ENCODE measurements at places on chromosomes 11 and 22.

GRCh38 chr11:65425971-65426838 is 3.6 kb downstream of the NEAT1 start:
- no peak for DNase-seq

DNA sequence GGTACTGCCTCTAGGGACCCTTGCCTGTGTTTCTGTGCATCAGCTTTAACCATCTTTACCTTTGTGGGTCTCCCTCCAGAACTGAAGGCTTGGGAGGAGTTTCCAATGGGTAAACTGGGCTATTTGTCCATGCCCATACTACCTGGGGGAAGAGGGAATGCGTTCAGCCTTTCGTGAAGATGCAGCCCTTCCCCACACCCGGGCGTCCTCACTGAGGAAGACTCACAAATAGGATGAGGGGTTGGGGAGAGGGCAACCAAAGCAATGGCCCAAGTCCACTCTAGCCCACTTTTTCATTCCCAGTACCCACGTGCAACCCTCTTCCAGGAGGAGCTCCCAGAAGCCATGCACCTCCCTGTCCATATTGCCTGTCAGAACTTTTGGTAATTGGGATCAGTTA is 61.8 kb upstream of the ADA2 start:
- no peak for DNase-seq

- DNase-seq: no peak
Observed at GRCh38 chr11:113683481-113684046, 22.5 kb downstream of the TMPRSS5 start.

- no peak for DNase-seq
Observed at GRCh38 chr22:44645531-44645930, 56.5 kb upstream of the PRR5 start.

DNA sequence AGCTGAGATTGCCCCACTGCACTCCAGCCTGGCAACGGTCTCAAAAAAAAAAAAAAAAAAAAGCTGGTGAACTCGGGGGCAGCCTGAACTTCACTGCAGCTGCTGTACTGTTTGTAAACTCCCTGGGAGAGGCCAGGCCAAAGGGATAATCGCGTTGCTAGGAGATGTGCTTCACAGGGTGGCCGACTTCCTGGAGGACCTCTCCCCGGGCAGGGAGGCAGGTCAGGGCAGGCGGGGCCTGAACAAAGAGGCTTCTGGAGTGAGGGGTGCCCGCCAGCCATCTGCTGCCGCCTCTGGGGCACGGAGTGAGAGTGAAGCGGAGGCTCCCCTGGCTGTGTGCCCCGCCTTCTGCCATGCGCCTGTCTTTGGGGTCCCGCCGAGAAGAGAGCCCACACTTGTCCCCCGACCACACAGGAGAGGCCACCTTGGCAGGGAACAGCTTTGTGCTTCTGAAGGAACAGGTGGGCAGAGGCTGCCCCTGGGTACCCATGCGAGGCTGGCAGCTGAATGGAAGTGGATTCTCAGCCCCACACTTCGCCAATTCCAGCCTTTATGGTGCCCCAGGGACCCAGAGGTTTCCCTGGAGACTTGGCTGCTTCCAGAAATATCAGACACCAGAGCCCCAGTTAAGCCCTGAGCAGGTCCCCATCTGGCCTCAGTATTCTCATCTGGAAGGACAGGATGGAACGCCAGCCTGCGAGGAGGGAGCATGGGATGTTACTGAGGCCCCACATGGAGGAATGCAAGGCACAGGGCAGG is 29.6 kb downstream of the TMEM184B start:
- DNase-seq: peak; percentile 17

DNA sequence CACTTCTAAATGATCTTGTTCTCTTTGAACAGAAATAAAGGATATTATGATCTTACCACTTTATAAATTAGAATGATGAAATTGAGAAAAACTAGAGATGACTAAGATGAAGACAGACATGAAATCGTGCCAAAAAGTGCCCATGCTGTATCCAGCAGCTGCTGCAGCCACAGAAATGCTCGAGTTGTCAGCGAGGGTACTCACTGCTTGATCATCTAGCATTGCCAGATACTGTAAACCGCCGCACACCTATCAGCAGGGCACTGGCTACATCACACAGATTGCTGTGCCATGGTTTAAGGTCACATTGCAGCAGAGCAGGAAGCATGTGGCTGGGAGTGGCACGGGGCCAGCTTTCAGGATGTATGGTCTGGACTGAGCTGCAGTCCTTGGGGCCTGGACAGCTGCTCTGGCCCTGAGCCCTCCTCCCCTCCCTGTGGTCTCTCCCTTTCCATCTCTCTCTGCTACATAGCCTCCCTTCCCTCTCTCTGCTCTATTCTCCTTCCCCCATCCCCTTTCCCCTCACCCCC is 51.0 kb upstream of the SEPTIN5 start:
- no peak for DNase-seq

DNA sequence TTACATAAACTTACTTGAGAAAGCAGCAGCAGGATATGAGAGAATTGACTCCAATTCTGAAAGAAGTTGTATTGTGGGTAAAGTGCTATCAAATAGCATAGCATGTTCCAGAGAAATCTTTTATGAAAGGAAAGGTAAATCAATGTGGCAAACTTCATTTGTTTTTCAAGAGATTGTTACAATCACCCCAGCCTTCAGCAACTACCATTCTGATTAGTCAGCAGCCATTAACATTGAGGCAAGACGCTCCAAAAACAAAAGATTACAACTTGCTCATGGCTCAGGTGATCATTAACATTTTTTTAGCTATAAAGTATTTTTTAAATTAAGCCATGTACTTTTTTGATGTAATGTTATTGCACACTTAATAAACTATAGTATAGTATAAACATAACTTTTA is 357.2 kb downstream of the TMEM135 start:
- no peak for DNase-seq

GRCh38 chr22:48575618-48576332 is 1251.9 kb downstream of the BRD1 start:
- DNase-seq: no peak

DNA sequence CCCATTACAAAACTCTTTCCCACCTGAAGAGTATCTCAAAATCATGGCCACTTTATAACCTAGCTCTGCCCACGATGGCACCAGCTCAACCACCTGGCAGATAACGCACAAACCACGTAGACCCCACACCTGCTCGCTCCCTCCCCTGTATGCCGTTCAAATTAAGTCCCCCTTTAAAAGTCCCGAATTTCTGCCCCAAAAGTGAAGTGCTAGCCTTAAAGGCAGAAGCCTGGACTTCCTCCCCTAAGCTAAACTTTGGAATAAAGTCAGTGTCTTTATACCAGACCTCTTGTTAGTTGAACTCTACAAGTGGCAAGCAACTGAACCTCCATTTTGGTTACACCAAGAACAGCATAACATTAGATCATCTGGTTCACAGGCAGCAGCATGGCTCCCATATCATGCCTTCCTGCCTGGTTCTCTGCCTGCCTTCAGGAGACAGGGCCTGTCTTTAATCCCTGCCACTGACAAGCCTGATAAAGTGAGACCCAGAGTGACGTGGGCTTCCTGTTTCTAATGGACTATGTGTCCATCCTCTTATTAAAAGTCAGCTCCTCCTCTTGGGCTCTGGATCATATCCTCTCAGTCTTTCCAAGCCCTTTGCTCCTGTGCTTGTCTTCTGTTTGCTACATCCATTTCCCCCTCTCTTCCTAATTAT is 32.6 kb upstream of the NNMT start:
- no peak for DNase-seq

GRCh38 chr11:26958005-26958701 is 35.8 kb upstream of the FIBIN start:
- DNase-seq: no peak

GRCh38 chr11:86678296-86678695 is 5.9 kb upstream of the ME3 start:
- no peak for DNase-seq

DNA sequence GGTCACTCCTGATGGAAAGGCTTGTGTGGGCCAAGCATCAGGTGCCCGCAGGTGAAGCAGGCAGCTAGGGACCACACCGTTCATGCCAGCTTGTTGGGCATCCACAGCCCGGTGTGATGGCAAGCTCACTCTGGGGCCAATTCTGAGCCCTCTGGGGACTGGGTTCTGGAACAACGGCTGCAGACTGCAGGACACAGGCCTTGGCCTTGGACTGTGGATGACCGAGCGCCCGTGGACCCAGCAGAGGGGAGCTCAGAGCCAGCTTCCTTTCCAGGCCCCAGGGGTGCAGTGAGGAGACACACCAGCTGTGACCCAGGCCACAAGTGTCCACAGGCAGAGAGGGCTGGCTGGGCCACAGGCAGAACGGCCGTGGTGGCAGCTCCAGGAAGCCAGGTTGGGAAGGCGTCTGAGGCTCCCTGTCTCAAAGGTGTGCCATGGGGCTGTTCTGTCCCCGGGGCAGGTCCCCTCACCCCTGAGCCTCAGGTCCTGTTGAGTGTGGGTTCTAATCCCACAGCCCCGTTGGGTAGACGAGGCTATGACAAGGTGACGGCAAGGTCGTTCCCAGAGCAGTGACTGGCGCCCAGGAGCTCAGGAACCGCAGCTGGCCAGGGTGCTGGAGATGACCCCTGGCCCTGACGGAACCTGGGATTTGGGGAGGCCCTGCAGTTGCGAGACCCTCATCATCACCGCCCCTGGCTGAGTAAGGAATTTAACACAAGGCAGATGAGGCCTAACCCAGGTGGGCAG is 1079.4 kb downstream of the BRD1 start:
- no peak for DNase-seq

DNA sequence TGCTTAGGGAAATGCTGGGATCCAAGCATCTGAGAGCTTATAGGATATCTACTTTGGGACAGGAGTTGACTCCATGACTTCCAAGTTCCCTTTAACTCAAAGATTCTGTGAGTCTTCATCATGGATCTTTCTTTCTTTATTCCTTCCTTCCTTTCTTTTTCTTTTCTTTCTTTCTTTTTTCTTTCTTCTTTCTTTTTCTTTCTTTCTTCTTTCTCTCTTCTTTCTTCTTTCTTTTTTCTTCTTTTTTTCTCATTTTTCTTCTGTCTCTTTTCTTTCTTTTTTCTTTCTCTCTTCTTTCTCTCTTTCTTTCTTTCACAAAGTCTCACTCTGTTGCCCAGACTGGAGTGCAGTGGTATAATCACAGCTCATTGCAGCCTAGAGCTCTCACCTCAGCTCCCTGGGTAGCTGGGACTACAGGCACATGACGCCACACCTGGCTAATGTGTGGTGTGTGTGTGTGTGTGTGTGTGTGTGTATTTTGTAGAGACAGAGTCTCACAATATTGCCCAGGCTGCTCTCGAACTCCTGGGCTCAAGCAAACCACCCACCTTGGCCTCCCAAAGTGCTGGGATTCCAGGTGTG is 5.4 kb upstream of the MICAL3 start:
- no peak for DNase-seq

DNA sequence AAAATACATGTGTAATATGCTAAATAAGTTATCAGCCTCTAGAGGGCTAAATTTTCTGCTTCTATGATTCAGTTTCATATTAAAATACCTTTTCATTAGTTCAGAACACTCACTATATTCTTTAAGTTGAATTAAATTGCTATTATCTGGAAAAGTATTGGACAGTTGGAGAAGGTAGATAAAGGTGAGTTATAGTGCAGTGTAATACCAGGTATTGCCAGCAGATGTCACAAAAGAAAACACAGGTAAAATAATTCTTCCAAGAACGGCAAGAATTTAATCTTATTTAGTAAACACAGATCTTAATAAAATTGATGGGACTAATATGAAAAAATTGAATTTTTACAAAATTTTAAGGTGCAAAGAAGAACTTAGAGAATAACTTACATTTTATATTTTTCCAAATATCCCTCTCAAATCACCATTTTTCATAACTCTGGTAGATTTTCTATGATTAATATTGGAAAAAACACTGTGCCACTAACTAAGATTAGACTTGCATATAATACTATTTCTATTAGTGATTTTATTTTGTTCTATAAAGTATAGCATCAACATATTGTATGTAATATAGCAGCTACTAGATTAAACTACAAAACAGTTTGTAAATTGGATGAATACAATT is 1.7 kb upstream of the LRRC4C start:
- DNase-seq: no peak

GRCh38 chr11:127381247-127381646 is 380.7 kb upstream of the KIRREL3 start:
- no peak for DNase-seq

DNA sequence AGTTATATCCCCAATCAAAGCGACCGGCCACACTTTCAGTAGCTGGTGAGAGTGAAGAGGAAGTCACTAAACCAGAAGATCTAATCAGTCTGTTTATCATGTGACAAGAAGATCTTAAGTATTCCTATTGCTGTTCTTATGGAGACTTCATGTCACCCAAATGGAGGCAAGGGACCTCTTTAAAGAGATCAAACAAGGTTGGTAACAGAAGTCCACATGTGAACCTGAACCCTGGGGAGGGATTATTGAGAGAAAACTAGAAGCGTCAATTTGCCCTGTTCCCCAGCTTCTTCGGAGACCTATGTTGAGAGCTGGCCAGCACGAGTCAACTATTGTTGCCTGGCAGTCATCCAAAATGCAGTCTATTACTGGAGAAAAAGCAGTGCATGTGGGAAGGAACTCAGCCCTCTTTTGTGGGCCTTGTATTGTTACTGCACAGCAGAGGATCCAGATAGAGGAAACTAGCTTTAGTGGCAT is 76.9 kb upstream of the CTSC start:
- DNase-seq: no peak

GRCh38 chr11:59818572-59818971 is 8.0 kb upstream of the MRPL16 start:
- DNase-seq: no peak

DNA sequence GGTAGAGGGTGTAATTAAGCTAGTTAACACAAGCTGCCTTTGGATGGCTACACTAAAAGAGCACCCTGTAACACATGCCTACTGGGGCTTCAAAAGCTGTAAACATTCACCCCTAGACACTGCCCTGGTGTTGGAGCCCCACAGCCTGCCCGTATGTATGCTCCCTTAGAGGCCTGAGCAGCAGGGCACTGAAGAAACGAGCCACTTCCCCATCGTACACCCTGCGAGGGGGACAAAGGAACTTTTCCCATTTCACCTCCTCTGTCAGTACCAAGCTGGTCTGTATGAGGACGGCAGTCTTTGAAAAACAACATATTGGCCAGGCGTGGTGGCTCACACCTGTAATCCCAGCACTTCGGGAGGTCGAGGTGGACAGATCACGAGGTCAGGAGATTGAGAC is 77.0 kb downstream of the MAML2 start:
- DNase-seq: no peak

- DNase-seq: no peak
Observed at GRCh38 chr11:16800382-16800781, 61.9 kb downstream of the C11orf58 start.

GRCh38 chr22:39800790-39801520 is 92.6 kb downstream of the ENTHD1 start:
- DNase-seq: no peak

DNA sequence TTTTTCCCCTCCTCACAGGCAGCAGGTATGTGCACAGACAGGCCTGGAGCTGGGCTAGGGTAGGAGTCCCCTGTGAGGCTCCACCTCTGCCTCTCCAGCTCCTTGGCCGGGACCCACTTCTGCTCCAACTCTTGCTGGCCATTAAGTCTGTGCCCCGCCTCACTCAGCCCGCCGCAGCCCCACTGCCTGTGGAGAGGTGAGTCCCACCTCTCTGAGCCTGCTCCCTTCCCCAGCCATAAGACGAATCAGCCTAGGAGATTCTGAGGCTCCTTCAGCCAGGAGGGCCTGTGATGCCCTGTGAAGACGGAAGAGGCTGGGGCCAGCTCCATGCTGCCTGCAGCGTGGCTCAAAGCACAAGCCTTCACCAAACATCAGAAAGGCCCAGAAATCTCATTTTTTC is 23.0 kb downstream of the TSKU start:
- DNase-seq: no peak

Measured in caudate nucleus (tissue), 63 donors.